Naive thymus-derived CD8-positive, alpha-beta T cell (primary cell): ENCODE measurements at places on chromosomes 6 and 20. TPM values are rescaled to one million over a fixed set of nuclear protein-coding genes. Genes with fewer than 3 reads are reported as not detected.

The PRDM13 gene
- total RNA-seq = not detected

- no peaks in the 10 kb centered on the region for H3K27me3 ChIP-seq
- DNase-seq = no peak
- no peak overlapping the region for H3K27ac ChIP-seq
- no peaks in the 10 kb centered on the region for H3K4me1 ChIP-seq
Measured at GRCh38 chr6:63049216-63049615, 162.1 kb upstream of the FKBP1C start.

GRCh38 chr6:68639826-68640490, 4.9 kb downstream of the ADGRB3 start:
- peaks cover 34% of the 10 kb centered on the region for H3K27me3 ChIP-seq
- no peak overlapping the region for H3K27ac ChIP-seq
- H3K36me3 ChIP-seq = peaks cover 4% of the 10 kb centered on the region
- no peak overlapping the region for H3K4me3 ChIP-seq

DNA sequence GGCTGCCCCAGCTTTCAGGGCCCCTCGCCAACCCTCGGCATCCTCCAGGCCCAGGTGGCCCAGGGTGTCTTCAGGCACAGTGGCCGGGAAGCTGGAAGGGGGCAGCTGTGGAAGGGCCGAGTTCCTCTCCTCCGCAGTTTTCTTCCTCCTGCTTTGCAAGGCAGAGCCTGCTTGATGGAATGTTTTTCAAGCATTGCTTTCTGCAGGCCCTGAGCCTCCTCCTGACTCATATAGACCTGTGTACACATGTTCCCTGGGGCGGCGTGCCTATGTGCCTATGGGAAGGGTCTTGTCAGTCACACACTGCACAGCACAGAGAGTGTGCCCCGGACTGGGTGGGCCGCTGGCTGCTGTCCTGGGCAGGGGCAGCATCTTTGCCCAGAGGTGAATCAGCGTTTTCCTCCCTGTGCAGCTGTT, 107.5 kb downstream of the ERMARD start:
- H3K4me3 ChIP-seq = no peak overlapping the region
- no peak for DNase-seq
- H3K27me3 ChIP-seq = no peaks in the 10 kb centered on the region
- peaks cover 33% of the 10 kb centered on the region for H3K4me1 ChIP-seq
- no peaks in the 10 kb centered on the region for H3K36me3 ChIP-seq

DNA sequence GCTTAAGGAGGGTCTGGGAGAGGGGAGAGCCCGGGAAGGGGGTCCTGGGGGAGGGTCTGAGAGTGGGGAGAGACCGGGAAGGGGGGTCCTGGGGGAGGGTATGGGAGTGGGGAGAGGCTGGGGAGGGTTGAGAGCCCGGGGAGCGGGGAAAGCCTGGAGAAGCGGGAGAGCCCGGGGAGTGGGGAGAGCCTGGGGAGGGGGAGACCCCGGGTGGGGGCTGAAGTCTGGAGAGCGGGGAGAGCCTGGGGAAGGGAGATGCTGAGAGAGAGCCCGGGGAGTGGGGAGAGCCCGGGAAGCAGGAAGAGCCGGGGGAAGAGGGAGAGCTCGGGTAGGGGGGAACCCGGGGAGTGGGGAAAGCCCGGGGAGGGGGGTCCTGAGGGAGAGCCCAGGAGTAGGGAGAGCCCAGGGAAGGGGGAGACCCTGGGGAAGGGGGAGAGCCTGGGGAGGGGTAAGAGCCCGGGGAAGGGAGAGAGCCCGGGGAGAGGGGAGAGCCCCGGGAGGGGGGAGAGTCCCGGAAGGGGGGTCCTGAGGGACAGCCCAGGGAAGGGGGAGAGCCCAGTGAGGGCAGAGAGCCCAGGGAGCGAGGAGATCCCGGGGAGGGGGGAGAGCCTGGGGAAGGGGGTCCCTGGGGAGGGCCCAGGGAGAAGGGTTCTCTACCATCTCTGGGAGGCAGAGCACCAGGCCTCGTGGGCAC, 148.5 kb downstream of the SYNDIG1 start:
- H3K27me3 ChIP-seq = peaks cover 17% of the 10 kb centered on the region
- H3K36me3 ChIP-seq = no peaks in the 10 kb centered on the region
- H3K4me1 ChIP-seq = no peaks in the 10 kb centered on the region

GRCh38 chr6:72787391-72788031, 165.6 kb downstream of the KCNQ5 start:
- H3K36me3 ChIP-seq = no peaks in the 10 kb centered on the region
- peak overlapping the region; percentile 34 for H3K27ac ChIP-seq
- peaks cover 14% of the 10 kb centered on the region for H3K4me1 ChIP-seq
- no peaks in the 10 kb centered on the region for H3K27me3 ChIP-seq

GRCh38 chr6:89970609-89971337, 76.5 kb downstream of the GJA10 start:
- no peak overlapping the region for H3K4me3 ChIP-seq
- H3K4me1 ChIP-seq = peaks cover 20% of the 10 kb centered on the region
- H3K36me3 ChIP-seq = peaks cover 55% of the 10 kb centered on the region
- DNase-seq = no peak
